ENCODE measurements at places on chromosomes 12 and 14.
A peak's percentile ranks its signal among the peaks of the same experiment; 100 is the strongest.

- DNase-seq = no peak
Measured at GRCh38 chr14:60021619-60022018, 70.1 kb upstream of the PCNX4 start.

- DNase-seq = no peak
Measured at GRCh38 chr12:119486599-119487154, 106.9 kb upstream of the TMEM233 start.

GRCh38 chr12:132634411-132634990, 15.9 kb downstream of the P2RX2 start:
- DNase-seq = no peak

- no peak for DNase-seq
Measured at GRCh38 chr14:64865992-64866391, 13.7 kb downstream of the SPTB start.

DNA sequence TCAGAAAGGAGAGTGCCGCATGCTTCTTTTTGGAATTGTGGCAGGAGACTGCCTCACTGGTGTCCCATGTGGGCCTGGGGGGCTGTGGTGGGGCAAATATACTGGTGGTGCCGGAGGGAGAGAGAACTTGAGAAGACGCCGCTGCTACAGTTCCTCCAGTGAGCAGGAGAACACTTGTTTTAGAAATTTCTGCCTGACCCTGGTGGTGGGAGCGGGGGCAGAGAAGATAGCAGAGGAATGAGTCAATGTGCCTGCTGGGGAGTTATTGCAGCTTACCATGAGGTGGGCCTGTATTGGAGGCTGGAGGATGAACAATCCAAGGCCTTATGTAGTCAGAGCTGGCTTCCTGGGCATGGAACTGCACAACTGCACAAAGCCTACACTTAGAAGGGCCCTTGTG, 211.8 kb downstream of the SNAPC1 start:
- DNase-seq = peak; percentile 17

Measured in GM03348 (cell line).